ENCODE measurements at places on chromosomes 11 and 22.

- no peak for DNase-seq
Measured at GRCh38 chr11:19493446-19494213, 219.0 kb upstream of the NAV2 start.

DNA sequence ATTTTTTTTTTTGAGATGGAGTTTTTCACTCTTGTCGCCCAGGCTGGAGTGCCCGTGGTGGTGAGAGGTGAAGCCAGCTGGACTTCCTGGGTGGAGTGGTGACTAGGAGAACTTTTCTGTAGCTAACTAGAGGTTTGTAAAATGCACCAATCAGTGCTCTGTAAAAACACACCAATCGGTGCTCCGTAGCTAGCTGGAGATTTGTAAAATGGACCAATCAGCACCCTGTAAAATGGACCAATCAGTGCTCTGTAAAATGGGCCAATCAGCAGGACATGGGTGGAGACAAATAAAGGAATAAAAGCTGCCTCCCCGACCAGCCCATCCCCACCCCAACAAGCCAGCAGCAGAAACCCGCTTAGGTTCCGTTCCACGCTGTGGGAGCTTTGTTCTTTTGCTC is 4.4 kb upstream of the RAPSN start:
- no peak for DNase-seq

- DNase-seq = no peak
Measured at GRCh38 chr22:43402128-43402527, 9.7 kb upstream of the MPPED1 start.

DNA sequence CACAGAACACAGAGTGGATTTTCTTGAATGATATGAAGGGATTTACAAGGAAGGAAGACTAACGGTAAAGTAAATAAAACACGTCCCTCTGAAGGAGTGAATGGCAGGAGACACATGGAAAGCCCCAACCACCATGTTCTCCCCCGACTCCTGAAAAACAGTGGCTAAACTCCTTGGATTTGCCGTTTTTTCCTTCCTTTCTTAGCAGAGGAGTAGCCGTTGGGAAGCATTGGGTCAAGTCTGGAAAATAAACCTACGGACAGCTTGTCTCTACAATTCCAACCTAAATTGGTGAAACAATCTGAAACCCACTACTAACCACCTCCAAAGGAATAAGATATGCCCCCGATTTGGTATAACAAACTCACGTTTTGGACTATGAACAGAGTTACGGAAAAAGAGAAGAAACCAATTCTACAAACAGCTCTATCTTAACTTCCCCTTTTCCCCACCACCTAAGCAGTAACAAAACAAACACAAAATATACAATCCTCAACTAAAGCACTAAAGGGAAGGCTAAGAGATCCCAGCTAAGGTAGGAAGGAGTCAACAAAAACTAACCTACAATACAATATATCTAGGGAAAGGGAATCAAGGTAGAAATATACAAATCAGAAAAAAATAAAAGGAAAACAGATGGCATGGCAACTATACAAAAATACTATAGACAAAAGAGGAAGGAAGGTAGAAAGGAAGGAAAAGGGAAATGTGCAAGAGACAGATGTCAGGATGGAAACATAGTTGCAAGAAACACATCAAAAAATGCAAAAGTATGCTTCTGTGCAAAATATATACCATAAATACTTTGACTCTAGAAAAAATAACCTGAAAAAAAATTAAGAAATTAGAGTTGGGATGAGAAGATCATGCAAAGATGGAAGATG is 43.8 kb upstream of the LYVE1 start:
- DNase-seq = peak; percentile 86

- DNase-seq = no peak
Measured at GRCh38 chr11:291281-292210, 2.6 kb downstream of the PGGHG start.

GRCh38 chr11:64896448-64897022 is 18.1 kb upstream of the EHD1 start:
- no peak for DNase-seq

DNA sequence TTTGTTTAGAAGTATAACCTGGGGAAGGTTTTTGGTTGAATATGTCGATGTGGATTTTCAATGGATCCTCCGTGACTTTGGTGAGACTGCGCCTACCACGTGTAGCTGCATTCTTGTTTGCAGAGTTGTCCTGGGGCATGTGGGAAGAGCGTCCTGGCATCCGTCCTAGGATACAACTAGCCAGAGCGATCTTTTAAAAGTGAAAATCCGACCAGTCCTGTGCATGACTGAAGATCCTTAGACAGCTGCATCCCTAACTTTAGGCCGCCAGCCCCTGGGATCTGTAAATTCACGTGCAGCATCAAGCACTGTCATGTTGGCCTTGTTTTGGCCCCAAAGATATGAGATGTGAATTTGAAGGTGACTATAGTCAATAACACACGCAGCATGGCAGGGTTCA is 22.4 kb upstream of the THY1 start:
- no peak for DNase-seq

GRCh38 chr11:72378704-72379383 is 55.5 kb downstream of the CLPB start:
- no peak for DNase-seq

All from Kasumi-1 (cell line).